ENCODE measurements at places on chromosomes 3 and 15.

DNA sequence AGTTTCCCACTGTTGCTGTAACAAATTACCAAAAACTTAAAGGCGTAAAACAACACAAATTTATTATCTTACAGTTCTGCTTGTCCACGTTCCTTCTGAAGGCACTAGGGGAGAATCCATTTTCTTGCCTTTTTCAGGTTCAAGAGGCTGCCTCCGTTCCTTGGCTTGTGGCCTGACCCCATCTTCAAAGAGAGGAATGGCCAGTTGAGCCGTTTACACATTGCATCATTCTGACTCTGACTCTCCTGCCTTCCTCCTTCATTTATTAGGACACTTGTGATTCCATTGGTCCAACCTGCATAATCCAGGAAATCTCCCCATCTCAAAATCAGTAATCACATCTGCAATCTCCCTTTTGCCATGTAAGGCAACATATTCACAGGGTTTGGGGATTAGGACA lies 122.7 kb upstream of the BHLHE40 start:
- no peak for DNase-seq

GRCh38 chr3:117566926-117567325 lies 857.3 kb downstream of the TUSC7 start:
- no peak for DNase-seq

DNA sequence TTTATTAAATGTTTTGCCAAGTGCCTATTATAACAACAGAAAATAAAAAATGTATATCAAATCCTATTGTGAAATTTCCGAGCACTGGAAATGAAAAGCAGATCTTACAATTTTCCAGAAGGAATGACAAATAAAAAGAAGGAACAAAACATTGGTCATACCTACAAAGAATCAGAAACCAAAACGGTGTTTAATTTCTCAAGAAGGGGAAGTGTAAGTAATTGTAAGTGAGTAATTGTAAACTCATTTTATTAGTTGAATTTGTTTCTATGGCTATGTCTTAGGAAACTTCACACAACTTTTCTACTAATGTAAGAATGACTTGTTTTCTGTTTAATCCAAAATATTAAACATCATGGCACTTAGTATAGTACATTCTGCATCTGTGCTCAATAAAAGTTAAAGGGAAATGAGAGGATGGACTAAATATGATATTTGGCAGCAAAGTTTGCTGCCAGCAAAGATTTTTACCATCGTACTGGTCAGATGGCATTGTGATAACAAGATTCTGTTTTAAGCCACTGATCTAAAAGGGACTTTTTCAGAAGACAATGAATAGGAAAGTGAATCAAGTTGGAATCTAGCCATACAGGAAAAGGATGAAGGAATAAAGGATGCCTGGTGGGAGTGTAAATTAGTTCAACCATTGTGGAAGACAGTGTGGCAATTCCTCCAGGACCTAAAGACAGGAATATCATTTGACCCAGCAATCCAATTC lies 232.4 kb downstream of the NFKBIZ start:
- no peak for DNase-seq

DNA sequence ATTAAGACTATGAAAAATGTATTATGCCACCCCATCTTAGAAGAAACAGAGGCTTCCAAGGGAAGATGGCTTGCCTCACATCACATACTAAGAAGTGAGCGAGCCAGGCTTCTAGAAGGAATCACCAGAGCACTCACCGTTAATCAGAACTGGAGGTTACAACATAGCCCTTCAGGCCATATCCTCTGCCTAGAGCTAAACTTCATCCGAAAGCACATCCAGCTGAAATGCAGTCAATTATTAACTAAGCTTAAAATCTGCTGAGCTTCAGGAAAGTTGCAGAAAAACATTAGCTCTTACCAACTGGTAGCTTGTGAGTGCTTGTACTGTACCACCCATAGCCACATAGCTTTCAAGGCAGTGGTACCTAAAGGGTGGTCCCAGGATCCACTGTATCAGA lies 483.2 kb downstream of the TBL1XR1 start:
- no peak for DNase-seq

DNA sequence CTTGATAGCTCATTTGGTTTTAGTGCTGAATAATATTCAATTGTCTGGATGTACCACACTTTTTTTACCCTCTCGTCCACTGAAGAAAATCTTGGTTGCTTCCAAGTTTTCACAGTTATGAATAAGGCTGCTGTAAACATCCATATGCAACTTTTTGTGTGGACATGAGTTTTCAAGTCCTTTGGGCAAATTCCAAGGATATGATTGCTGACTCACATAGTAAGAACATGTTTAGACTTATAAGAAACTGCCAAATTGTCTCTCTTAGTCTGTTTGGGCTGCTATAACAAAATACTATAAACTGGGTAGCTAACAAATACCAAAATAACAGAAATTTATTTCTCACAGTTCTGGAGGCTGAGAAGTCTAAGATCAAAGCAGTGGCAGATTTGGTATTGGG lies 59.5 kb upstream of the TNFSF10 start:
- DNase-seq = no peak

DNA sequence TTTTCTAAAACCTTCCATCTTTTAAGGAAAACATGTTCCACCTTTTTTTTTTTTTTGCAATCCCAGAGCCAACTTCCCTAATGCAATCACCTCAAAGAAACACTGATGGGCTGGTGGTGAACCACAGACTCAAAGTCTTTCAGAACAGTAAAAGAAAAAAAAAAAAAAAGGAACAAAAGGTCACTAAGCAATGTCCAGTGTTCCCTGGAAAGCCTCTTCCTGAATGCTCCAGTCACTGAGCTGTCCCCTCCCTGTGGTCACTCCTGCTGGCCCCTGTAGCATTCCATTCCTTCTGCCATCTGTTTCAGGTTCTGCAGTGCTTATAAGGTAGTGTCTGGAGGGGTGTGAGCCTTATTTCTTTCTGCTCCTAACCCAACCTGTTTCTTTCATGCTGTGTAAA lies 53.3 kb downstream of the AAGAB start:
- DNase-seq = no peak

DNA sequence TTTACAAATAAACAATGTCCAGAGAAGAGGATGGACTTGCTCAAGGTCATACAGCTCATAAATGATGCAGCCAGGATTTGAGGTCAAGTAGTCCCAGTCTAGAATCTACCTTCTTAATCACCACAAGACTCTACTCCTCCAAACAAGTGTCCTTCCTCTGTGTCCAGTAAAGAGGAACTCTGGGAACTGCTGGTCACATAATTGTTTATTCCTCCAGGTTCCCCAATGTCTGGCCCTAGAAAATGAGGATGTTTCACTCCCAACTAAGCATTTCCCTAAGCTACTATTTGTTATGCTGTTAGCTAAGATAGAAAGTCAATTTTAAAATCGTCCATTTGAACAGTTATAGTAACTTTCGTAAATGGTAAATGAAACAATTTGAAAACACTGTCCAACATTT lies 192.4 kb downstream of the FHIT start:
- DNase-seq = no peak

DNA sequence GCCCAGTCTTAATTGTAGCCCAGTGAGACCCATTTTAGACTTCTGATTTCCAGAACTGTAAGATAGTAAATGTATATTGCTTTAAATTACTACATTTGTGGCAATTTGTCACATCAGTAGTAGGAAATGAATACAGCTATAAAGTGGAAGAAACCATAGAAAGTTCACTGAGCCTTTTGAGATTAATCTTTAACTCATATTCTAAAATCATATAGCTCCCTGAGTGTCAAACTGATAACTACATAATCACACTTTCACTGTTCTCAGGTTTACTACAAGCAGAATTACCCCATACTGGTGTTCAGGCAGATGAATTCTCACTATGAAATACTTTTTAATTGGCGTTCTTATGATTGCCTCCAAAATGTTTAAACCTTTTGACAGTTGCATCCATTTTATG lies 42.8 kb downstream of the CNTN4 start:
- no peak for DNase-seq

GRCh38 chr3:15427182-15427880 lies at the start of the genes EAF1 and METTL6:
Gene EAF1, plus strand, starts transcription at chr3:15427598. Its CDS starts 182 bp downstream, at chr3:15427780.
Gene METTL6, minus strand, starts transcription at chr3:15427544. Its CDS starts 1,033 bp downstream, at chr3:15426511.
- peak; percentile 80 for DNase-seq

GRCh38 chr3:41434781-41435180 lies 235.5 kb downstream of the CTNNB1 start:
- no peak for DNase-seq

GRCh38 chr3:131082871-131083863 lies 56.5 kb downstream of the NEK11 start:
- no peak for DNase-seq

GRCh38 chr3:128503751-128504532 lies 10.9 kb upstream of the GATA2 start:
- no peak for DNase-seq

- DNase-seq = no peak
These were observed 437.1 kb downstream of the SHQ1 start for GRCh38 chr3:72411126-72411525.

- no peak for DNase-seq
These were observed 299 bp downstream of the TYRO3 start for GRCh38 chr15:41559239-41559782.

GRCh38 chr3:171173736-171174135 lies 147.2 kb upstream of the SLC2A2 start:
- DNase-seq = no peak

DNA sequence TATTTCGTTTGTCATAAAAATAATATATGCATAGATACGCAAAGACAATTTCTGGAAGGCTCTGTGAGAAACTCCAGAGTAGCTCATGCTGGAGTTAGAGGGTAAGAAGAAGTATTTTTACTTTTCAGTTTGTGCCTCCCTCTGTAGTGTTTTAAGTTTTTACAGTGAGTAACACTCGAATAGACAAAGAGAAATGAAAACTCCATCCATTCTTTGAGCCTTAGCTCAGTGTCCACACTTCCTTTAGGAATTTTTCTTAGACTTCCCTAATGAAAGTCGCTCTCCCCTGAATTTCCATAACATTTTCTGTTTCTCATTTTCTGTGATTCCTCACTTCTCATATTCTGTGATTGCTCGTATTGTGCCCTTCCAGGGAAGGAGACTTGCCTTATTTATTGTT lies 2.1 kb downstream of the BLOC1S6 start:
- no peak for DNase-seq

DNA sequence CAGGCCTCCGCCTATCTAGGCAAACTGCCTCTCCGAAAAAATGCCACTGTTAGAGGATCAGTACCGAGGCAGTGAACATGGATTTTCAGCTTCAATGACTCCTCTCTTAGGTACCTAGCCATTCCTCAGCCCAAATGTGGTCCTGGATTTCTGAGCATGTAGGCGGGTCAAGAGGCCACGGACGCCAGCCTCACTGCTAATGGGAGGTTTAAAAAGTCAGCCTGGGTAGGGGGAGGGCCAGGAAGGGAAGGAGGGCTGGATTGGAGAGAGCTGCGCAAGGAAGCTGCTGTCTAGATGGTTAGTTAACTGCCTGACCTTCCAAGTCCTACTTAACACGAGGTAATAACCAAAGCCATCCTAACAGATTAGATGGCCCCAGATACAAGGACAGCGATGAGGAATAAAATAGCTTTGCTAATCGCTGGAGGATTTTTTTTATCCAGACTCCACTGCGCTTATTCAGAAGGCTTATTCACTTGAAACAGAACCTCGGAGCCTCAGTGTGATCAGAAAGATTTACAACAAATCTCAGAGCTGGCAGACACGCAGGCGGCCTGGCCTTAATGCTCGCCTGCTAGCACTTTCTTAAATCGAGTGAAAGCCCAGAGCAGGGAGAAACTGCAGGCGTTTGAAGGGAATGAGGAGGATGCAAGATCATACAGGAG lies 34.3 kb downstream of the TLE3 start:
- DNase-seq = no peak

- DNase-seq = no peak
These were observed 6.5 kb downstream of the KLHL18 start for GRCh38 chr3:47288966-47289910.

GRCh38 chr3:94225148-94225865 lies 162.4 kb downstream of the NSUN3 start:
- no peak for DNase-seq

DNA sequence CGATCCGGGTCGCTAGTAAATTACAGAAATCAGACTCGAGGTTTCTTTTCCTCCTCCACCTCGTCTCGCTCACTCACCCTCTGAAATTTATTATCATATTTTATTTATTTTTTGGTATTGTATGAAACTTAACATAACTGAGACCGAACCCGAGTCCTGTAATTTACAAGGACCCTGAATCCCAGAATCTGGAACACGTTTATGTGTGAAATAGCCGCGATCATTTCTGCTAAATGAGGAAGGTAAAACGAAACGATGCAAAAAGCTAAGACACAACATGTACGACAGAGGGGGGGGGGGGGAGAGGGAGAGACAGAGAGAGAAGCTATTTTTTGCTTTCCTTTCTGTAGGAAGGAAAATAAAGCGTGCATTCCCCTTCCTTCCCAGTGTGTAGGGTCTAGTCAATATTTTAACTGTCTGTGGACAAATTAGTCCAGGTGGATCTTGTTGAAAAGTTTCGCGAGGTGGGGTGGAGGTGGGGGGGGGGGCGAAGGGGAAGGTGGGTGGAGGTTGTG lies 1.6 kb downstream of the BBX start:
- no peak for DNase-seq

DNA sequence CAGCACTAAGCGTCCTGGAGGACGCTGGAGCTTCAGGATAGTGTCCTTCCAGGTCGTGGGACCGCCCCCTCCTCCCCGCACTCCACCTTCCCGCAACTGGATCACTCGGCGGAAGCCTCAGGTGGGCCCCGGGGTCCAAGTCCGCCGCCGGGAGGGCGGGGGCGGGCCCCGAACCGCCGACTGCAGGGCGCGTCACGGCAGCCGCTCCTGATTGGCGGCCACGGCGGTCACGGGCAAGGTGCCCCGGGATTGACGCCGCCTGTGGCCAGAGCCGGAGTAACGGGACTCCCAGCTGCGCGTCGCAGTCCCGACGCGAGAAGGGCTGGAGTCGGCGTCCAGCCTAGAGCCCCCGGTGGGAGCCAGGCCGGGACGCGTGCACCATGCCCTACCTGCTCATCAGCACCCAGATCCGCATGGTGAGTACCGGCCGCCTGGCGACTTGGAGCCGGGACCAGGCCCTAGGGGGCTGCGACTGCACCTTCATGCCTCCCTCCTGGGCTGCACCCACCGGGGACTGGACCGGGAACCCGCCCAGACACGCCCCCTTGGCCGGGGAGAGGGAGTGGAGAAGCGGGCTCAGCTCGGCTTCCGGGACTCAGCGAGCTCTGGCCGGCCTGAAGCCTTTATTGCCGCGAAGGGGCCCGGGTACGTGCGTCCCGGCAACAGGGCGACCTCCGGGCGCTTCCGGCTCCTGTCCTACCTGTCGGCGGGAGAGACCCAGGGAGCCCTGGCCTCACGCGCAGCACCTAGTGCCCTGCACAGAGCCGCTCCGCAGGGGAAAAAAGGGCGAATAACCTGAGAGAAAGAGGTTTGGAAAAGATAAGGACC lies at the start of gene GCHFR:
TSS of gene GCHFR (plus strand) at position 268 of the 828 bp plus-strand sequence. CDS start at position 381, 113 bp downstream.
- no peak for DNase-seq
